AML-193 (cell line): ENCODE measurements at places on chromosomes 2 and 18.

- DNase-seq, result no peak
Measured at GRCh38 chr2:236848501-236848900, 237.2 kb upstream of the COPS8 start.

DNA sequence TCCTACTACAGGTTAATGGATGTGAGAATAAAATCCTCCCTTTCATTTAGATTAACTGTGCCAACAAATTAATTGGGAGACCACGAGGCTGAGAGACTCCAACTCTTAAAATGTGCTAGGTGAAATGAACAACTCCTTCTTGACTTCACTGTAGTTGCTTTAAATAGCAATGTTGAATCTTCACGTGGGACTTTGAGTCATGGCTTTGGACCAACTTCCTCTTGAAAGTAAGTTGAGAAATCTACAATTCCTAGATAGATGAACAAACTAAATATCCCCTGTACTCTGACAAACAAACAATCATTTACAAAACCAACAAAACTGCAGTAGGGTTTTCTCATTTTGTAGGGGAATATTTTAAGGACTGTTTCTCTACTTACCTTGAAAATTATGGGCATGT, 291.9 kb upstream of the SPRED2 start:
- no peak for DNase-seq

DNA sequence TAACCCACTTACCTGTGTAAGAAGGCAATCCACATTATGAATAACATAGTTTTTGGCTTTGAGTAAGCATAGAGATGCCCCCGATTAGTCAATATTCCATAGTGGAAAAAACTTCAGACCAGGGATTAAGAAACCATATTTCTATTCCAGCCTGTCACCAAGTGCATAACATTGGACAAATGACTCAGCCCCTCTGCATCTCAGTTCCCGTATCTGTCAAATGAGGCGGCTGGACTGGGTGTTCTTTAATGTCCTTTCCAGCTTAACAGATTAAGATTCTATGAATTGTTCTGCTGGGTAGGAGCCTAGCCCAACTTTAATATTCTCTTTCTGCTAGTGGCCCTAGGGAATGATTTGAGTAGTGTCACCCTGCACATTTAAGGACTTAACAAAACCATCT, 11.8 kb upstream of the FTCDNL1 start:
- DNase-seq, result no peak

DNA sequence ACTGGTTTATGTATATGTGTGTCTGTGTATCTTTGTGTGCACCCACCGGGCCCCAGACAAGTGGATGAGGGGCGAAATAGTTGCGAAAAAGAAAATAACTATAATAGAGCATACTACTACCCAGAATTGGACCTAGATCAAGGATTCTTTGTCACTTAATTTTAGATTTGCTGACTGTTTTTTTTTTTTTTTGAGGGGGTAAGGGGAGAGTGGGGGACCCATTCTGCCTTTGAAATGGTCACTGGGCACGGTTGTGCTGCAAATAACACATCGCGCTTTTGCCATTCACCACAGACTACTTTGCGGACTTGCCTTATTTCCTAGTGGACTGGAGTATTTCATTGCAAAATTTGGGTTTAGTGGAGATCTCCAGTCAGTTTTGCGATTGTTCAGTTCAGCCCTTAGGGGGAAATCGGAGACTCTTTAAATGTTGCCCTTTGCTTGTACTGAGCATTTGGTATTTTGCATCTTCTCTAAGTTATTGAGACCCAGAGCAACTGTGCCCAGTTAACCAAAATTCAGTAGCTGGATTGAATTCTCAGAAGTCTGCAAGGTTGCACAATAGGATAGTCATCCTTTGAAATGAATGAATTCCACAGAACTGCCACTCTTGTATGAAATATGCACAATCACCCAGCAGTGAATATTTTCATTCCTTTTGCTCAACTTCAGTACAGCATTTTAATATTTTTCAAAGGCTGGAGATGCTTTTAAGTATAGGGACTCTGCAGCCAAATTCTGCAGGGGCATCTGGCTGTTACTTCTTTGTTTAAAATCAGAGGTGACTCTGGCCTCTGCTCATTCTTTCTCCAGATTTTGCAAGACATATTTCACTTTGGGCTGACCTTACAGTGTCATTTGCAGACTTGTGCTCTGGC, 2.9 kb downstream of the TRIB2 start:
- DNase-seq, result no peak

DNA sequence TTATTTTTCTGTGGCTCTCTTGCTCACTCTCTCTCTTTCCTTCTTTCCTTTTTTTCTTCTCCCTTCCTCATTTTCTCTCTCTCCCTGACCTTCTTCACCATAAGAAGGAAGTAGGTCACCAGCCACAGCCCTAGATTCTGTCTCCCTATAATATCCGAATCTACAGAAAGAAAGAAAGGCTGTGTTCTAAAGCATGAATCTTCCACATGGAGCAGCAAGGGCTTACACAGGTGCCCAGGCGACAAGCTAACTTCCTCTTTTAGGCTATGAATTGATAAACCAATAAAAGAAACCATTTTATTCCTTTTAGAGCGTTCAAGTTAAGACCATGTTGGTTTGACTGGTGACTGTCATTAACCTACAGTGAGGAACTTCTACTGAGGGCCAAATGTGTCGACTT, 49.3 kb downstream of the CACNB4 start:
- DNase-seq, result no peak

DNA sequence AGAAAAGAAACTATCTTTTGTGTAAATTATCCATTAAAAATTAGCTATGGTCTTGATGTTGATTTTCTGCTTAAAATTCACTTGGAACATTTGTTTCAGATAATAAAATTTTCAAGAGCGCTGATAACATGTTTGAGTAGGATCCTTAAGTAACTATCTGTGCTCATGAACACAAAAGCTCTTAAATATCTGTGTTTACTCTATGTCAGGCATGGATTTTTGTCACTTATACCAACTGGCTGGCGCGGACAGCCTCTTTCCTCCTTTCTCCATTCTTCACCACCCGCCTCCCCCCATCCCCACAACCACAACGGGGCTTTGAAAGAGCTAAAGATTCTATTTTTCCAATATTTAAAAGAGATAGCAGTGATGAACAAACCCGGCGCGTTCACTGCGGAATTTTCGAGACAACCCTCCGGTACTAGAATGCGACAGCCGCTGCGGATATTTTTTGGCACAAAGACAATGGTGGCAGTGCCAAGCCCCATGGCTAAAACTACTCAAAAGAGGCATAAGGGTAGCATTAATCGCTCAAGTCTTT, 181.5 kb downstream of the TCF4 start:
- DNase-seq, result no peak

DNA sequence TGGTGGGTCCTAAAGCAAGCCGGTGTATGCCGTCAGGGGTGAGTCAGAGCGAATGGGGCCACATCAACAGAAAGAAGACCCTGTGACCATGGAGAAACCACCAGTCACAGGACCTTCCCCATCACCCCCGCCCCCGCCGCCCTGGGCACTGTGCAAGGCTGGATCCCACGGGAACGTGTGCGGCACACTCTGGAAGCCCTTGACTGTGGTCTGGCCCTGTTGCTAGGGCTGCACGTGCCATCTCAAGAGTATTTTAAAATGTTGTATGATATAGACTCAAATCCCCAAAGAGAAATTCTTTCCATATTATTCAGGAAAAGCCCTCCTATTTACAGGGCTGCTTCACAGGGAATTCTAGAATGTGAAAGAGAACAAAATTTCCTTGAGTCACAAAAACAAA, 174.8 kb downstream of the BCL2 start:
- DNase-seq, result no peak

DNA sequence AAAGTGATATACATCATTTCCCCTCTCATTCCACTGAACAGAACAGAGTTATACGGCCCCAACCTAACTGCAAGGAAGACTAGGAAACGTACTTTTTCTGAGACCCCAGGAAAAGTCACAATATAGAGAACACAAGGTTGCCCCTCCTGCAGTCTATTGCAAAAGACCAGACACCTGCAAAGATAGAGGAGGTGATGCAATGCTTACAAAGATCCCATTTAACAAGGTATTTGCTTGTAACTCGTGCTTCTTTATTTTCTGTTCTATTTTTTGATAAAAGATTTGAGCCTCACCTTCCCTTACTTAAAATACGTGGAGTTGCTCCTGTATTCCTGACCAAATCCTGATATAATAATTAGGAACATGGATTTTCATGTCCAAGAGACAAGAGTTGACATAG, 793.0 kb upstream of the ID2 start:
- no peak for DNase-seq

DNA sequence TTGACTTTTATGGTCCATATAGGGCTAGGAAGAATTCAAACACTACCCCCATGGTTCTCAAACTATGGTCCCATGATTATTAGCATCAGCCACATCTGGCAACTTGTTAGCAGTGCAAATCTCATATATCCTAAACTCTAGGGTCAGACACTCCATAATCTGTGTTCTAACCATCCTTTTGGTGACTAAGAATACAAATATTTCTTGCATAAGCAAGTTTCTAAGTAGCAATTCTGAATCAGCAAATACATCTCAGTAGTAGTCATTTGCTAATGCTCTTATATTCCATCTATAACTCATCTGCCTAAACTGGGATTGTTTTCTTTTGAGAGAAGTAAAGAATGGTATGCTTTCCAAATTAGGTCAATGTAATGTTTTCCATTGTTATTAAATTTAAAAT, 447.3 kb downstream of the TMX3 start:
- DNase-seq, result no peak

GRCh38 chr2:233189025-233189424, 62.4 kb upstream of the ATG16L1 start:
- no peak for DNase-seq

- no peak for DNase-seq
Measured at GRCh38 chr2:147917161-147917560, 72.3 kb downstream of the ACVR2A start.

DNA sequence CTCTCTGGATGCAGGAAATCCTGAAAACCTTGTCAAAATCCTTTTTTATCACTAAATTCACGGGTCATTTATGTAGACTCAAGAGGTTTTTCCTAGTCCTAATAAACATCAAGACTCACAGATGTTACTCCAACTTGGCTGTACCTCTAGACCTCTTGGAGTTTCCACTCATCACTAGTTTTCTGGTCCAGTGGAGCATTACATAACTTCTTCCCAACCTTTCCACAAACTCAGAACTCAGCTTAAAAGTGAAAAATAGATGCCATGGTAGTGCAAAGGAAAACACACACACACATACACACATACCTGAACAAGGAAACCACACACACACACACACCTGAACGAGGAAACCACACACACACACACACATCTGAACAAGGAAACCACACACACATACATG, 807.2 kb downstream of the LRP1B start:
- DNase-seq, result no peak

DNA sequence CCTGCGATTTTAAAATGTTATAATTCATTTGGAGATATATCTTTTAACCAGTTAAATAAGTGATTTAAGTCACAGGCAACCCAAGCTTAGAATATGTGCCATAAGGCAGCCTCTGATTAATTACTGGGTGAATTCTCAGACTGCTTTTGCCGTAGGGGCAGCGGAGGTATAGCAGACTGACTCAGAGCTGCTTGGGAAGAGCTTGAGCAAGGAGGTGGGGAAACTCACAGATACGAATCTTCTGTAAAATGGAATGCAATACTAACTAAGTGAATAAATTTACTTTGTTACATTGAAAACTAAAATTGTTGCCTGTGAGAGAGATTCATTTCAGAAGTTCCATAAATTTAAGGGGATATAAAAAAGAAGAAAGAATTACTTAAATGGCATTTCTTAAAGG, 115.4 kb downstream of the KYNU start:
- no peak for DNase-seq

DNA sequence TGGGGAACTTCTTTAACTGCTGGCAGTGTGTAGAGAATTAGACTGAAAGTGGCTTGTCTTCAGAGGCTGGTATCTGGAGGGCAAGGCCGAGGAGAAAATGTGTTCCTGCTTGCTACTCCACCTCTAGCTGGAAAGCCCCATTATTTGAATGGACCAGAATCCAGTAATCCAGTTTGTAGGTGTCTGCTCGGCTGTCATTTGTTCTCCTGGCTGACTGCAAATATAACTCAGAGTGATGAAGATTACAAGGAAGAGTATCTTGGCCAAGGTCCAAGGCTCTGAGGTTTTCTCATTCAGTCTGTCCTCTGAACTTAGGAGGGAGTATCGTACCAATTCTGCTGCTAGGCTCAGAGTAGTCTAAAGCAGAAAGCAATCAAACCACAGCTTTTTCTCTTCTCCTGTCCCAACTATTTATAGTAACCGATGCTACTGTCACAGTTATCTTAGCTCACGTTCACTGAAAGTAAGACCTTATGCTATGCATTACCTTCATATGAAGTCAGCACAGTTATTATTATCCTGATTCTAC, 228.6 kb downstream of the SETBP1 start:
- DNase-seq, result no peak

DNA sequence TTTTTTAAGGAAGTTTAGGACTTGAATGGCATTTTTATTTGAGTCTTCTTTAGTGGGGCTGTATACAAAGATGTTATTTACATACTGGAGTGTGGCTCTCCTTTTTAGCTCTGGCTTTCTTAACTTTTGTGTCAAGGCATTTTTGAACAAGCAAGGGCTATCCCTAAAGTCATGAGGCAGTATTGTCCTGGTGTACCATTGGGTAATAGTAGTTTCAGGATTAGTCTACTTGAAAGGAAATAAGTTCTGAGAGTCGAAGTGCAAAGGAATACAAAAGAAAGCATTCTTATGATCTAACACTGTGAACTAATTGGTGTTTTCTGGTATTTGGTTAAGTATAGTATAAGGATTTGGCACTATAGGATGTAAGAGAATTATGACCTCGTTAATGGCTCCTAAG, 1.9 kb upstream of the CYP27A1 start:
- no peak for DNase-seq

DNA sequence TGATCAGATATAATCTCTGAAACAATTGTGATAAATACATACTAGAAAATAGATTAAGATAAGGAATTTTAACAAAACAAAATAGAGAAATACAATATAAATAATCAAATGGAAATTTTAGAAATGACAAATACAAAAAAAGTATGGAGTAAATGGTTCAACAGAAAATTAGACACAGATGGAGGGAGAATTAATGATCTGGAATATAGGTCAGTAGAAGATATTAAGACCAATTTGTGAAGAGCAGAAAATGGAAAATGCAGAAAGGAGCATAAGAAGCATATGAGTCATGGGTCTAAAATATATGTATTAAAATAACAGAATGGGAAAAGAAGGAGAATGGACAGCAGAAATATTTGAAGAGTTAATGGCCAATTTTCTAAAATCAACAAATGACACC, 44.4 kb downstream of the FHOD3 start:
- no peak for DNase-seq
